ENCODE measurements at places on chromosomes 4 and X. TPM values are rescaled to one million over a fixed set of nuclear protein-coding genes. Genes with fewer than 3 reads are reported as not detected.

The SHISA3 gene
- 0.85 TPM for total RNA-seq

The HNRNPD gene
- 360 TPM for total RNA-seq

The HPGDS gene
- not detected for total RNA-seq

The GPR143 gene
- total RNA-seq: not detected

The SLIT2 gene
- total RNA-seq: not detected

The TXLNG gene
- 10.7 TPM for total RNA-seq

The CXCL10 gene
- total RNA-seq: 0.26 TPM

The RHOXF2B gene
- total RNA-seq: not detected

The TLR10 gene
- total RNA-seq: 0.25 TPM

The DMRTC1B gene
- total RNA-seq: 0.36 TPM

The RAI2 gene
- not detected for total RNA-seq

The GPRASP1 gene
- 12.7 TPM for total RNA-seq

GRCh38 chr4:101307899-101308298 lies 39.4 kb downstream of the PPP3CA start:
- DNase-seq: no peak
- H3K27ac ChIP-seq: no peak overlapping the region
- peaks cover 2% of the 10 kb centered on the region for H3K36me3 ChIP-seq
- H3K4me3 ChIP-seq: no peak overlapping the region
- peaks cover 13% of the 10 kb centered on the region for H3K4me1 ChIP-seq

DNA sequence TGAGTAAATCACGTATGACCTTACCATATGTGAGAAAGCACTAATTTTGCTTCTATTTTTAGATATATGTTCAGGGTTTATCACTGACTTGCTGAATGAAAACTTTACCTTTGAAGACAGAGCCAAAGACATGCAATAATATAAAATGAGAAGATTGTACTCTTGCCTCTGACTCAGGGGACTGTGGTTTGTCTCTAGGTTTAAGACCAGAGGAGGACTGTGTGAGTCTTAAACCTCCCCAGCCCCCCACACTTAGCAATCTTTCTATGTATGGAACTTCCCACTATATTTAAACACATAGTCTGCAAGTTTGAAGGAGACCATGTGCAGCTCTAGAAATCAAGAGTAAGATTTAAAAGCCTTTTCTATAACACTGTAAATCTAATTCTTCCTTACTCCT lies 368.7 kb upstream of the FAM241A start:
- DNase-seq: no peak
- no peaks in the 10 kb centered on the region for H3K4me1 ChIP-seq

GRCh38 chr4:162874748-162875147 lies 291.9 kb downstream of the NAF1 start:
- H3K27ac ChIP-seq: no peak overlapping the region
- no peak overlapping the region for H3K4me3 ChIP-seq
- no peaks in the 10 kb centered on the region for H3K4me1 ChIP-seq
- no peak for DNase-seq
- no peaks in the 10 kb centered on the region for H3K27me3 ChIP-seq
- H3K36me3 ChIP-seq: no peaks in the 10 kb centered on the region

DNA sequence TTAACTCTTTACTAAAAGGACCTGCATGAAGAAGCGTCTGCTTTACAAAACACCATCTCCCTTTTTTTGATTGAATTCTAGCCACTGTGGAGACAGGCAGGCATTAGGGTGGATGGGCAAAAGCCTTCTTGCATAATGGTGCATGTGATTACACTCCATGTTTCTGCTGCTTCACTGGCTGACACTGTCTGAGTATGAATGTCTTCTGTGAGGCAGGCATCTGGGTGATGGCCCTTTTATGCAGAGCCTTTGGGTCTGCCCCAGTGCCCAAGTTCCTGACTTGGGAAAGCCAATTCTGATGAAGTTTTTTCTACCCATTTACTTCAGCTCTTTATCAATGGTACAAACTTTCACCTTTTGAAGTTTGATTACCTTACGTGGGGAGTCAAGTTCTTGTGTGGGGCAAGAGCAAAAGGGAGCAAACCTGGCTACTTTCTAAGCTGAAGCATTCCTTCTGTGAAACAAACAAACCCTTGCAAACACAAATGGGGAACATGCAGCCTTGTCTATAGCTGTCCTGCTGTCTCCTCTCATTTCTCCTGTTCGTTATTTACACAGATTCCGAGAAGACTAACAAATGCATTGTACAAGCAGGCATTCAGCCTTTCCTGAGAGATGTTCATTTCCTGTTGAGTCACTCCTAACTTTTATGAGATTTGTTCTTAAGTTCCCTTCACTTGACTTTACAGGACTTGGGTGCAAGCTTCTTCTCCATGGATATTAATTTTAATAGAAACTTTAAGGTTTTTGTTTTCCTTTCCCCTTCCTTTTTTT lies 301.9 kb downstream of the TLL1 start:
- no peaks in the 10 kb centered on the region for H3K4me1 ChIP-seq
- H3K4me3 ChIP-seq: no peak overlapping the region
- no peak for DNase-seq
- H3K36me3 ChIP-seq: no peaks in the 10 kb centered on the region

DNA sequence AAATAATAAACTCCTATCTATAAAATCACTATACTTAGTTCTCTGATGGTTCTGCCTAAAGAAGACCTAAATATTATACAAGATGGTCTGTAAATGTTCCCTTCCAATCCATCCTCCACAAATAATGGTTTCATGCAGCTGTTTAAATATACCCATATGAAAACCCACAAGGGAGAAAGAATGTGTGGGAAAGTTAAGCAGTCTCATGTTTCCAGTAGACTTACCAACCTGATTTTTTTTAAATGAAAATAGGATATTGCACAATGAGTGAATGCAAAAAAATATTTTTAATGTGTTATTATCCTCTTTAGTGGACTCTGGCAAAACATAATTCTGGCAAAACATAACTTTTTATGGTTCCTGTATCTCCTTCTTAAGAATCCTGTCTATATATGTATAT lies 23.3 kb downstream of the CAMK2D start:
- H3K4me1 ChIP-seq: peaks cover 18% of the 10 kb centered on the region
- no peak overlapping the region for H3K4me3 ChIP-seq
- H3K27me3 ChIP-seq: no peaks in the 10 kb centered on the region
- no peak overlapping the region for H3K27ac ChIP-seq
- H3K36me3 ChIP-seq: peaks cover 47% of the 10 kb centered on the region
- DNase-seq: no peak

GRCh38 chrX:68454476-68455150 lies 21.3 kb upstream of the OPHN1 start:
- no peak overlapping the region for H3K4me3 ChIP-seq
- no peaks in the 10 kb centered on the region for H3K4me1 ChIP-seq
- H3K27me3 ChIP-seq: no peaks in the 10 kb centered on the region
- H3K27ac ChIP-seq: no peak overlapping the region

DNA sequence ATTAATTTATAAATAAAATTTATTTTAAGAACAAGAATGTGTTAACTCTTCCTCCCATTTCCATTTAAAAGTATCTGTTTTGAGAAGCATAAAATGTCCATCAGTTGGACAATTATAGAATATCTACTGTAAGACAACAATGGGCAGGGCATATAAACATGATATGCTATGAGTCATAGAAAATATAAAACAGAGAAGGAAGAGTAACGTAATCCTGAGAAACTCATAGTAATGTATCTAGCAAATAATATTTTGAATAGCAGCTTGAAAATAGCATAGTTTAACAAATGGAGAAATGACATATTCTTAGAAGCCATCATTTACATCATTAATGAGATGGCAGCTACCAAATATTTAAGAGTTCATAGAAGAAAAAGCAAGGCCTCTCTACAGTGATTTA lies 820.3 kb upstream of the PCDH10 start:
- H3K36me3 ChIP-seq: no peaks in the 10 kb centered on the region
- no peak for DNase-seq
- no peak overlapping the region for H3K27ac ChIP-seq
- H3K4me3 ChIP-seq: no peak overlapping the region
- H3K4me1 ChIP-seq: no peaks in the 10 kb centered on the region

- H3K4me3 ChIP-seq: no peak overlapping the region
- H3K27ac ChIP-seq: no peak overlapping the region
- DNase-seq: no peak
- no peaks in the 10 kb centered on the region for H3K27me3 ChIP-seq
Measured at GRCh38 chrX:148904421-148905111, 404.1 kb downstream of the AFF2 start.

DNA sequence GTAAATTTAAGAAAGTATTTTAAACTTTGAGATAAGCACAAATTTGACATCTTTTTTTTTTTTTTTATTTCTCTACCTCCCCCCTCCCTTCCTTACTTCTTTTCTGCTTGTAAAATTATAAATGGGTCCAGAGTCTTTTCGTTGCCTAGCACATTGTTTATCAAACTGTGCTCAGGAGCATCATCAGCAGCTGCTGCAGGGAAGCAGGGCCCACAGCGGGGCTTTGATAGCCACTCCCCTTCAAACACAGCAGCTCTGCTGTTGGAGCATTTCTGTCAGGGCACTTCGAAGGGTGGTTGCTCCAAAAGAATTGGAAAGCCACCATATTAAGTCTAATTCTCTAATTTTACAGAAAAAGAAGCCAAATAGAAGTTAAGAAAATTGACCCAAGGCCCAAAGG lies 588.3 kb downstream of the SPRY1 start:
- no peak for DNase-seq
- no peak overlapping the region for H3K27ac ChIP-seq
- H3K4me1 ChIP-seq: no peaks in the 10 kb centered on the region
- no peak overlapping the region for H3K4me3 ChIP-seq
- peaks cover 4% of the 10 kb centered on the region for H3K27me3 ChIP-seq
- H3K36me3 ChIP-seq: no peaks in the 10 kb centered on the region

GRCh38 chrX:101223226-101223625 lies 3.6 kb downstream of the DRP2 start:
- no peaks in the 10 kb centered on the region for H3K36me3 ChIP-seq
- no peak overlapping the region for H3K4me3 ChIP-seq
- H3K4me1 ChIP-seq: peaks cover 2% of the 10 kb centered on the region
- H3K27ac ChIP-seq: no peak overlapping the region
- peaks cover 6% of the 10 kb centered on the region for H3K27me3 ChIP-seq

DNA sequence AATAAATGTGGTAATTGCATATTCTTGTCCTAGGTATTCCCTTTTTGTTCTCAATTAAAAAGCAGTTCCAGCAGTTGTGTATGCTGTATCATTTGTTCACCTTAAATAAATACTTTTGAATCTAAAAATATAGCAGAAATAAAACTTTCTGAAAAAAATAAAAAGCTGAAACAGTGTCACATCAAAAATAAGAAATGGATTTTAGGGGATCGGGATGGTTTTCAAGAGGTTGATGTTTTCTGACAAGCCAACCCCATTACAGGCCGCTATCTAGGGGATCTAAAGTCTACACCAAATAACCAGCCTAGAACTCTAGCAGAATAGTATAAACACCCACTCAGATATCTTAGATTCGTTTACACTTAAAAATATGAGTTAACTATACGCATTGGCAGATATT lies 95.4 kb upstream of the MAML3 start:
- H3K4me3 ChIP-seq: no peak overlapping the region
- no peaks in the 10 kb centered on the region for H3K36me3 ChIP-seq
- H3K4me1 ChIP-seq: peaks cover 18% of the 10 kb centered on the region
- H3K27me3 ChIP-seq: no peaks in the 10 kb centered on the region
- no peak overlapping the region for H3K27ac ChIP-seq

GRCh38 chr4:41160012-41160789 lies 54.1 kb downstream of the APBB2 start:
- no peaks in the 10 kb centered on the region for H3K36me3 ChIP-seq
- no peak overlapping the region for H3K4me3 ChIP-seq
- no peak for DNase-seq
- peaks cover 7% of the 10 kb centered on the region for H3K27me3 ChIP-seq
- H3K4me1 ChIP-seq: no peaks in the 10 kb centered on the region
- no peak overlapping the region for H3K27ac ChIP-seq

GRCh38 chr4:113785781-113786180 lies 24.2 kb upstream of the CAMK2D start:
- no peak overlapping the region for H3K4me3 ChIP-seq
- no peaks in the 10 kb centered on the region for H3K27me3 ChIP-seq
- H3K27ac ChIP-seq: no peak overlapping the region
- no peak for DNase-seq

DNA sequence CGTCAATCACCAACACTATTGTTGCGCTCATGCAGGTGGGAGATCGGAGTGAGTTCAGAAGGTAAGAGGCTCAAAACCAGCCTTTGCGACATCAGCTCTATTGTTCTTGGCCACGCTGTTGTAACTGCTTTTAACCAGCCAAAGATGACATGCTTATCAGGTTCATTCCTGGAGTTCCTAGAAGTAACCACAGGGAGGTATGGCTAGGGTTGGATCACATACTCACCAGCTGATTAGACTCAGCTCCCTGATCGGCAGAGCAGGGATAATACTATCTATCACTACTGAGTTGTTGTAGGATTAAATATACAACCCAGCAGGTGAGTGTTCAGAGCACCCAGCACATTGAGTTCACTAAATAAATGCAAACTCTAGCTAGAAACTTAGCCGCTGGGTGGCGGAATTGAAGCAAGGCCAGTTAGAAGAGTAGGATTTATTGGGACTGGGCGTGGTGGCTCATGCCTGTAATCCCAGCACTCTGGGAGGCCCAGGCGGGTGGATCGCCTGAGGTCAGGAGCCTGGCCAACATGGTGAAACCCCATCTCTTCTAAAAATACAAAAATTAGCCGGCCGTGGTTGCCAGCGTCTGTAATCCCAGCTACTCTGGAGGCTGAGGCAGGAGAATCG lies 12.4 kb downstream of the SLC34A2 start:
- H3K36me3 ChIP-seq: no peaks in the 10 kb centered on the region
- no peak overlapping the region for H3K4me3 ChIP-seq
- no peaks in the 10 kb centered on the region for H3K4me1 ChIP-seq
- no peak overlapping the region for H3K27ac ChIP-seq

- peaks cover 55% of the 10 kb centered on the region for H3K4me1 ChIP-seq
- H3K27ac ChIP-seq: peak overlapping the region; percentile 95
- peaks cover 57% of the 10 kb centered on the region for H3K36me3 ChIP-seq
- DNase-seq: peak; percentile 99
Measured at GRCh38 chr4:82428969-82429727, 1.1 kb downstream of the HNRNPDL start.

DNA sequence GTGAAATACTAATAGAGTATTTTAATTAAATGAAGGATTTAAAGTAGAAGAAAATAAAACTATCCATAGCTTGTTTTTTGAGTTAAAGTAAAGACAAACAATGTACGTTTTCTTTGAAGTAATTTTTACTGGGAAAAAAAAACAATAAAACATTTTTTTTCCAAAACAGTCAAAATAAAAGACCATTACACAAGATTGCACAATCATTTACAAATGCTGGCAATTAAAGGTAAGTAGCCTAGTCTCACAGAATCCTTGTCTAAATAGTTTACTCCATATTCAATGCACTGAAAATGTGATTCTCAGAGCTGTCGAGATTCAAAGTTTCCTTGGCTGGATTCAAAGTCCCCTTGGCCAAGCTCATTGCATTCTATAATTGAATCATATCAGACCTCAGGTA lies 21.2 kb downstream of the C4orf54 start:
- H3K36me3 ChIP-seq: no peaks in the 10 kb centered on the region
- peaks cover 17% of the 10 kb centered on the region for H3K27me3 ChIP-seq
- no peak overlapping the region for H3K4me3 ChIP-seq
- no peaks in the 10 kb centered on the region for H3K4me1 ChIP-seq
- H3K27ac ChIP-seq: no peak overlapping the region

- H3K4me3 ChIP-seq: no peak overlapping the region
- no peak for DNase-seq
- H3K4me1 ChIP-seq: peaks cover 3% of the 10 kb centered on the region
- peaks cover 7% of the 10 kb centered on the region for H3K36me3 ChIP-seq
Measured at GRCh38 chrX:19615361-19615910, 100.1 kb upstream of the MAP3K15 start.

- no peaks in the 10 kb centered on the region for H3K4me1 ChIP-seq
- no peaks in the 10 kb centered on the region for H3K36me3 ChIP-seq
- H3K4me3 ChIP-seq: no peak overlapping the region
- no peaks in the 10 kb centered on the region for H3K27me3 ChIP-seq
- no peak overlapping the region for H3K27ac ChIP-seq
- no peak for DNase-seq
Measured at GRCh38 chr4:41611881-41612871, 74.2 kb downstream of the LIMCH1 start.
